EH (cell line): ENCODE measurements at places on chromosomes 6 and 20.

DNA sequence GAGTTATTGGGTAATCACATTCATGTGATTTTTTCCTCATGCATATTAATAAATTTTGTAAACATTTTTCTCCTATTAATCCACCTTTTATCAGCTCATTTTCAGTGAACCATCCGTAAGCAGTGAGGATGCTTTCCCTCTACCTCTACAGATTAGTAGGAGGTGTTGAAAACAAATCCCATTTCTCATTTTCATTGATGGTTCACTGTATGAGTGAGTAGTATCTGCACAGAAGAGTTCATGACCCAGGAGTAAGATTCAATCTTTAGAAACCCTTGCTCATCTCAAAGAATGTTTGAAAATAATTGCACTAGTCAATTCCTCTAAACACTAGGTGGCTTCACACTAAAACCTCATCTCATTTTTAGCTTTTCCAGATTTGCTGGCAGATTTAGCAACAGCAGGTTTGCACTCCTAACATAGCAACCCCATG is 440.0 kb downstream of the HAO1 start:
- DNase-seq, result no peak

- peak; percentile 63 for DNase-seq
Observed at GRCh38 chr6:125924169-125924568, 32.4 kb upstream of the HINT3 start.

DNA sequence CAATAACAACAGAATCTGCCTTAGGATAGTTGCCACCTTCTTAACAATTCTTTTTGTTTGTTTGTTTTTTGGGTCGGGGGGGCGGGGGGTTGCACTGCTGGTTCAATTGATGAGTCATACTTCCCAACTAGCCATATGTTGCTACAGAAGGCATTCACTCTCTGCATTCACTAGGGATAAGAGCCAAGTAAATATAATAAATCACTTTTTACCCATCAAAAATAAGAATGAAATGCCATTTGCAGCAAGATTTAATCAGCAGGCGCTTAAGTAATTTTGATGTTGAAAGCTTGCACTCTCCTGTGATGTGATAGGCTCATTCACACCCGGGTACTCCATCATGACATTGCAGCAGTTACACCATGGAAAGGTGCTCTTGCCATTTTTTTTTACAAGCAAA is 209.8 kb downstream of the HIVEP2 start:
- no peak for DNase-seq

- no peak for DNase-seq
Observed at GRCh38 chr6:144921206-144921975, 636.3 kb downstream of the UTRN start.

- DNase-seq, result peak; percentile 99
Observed at GRCh38 chr6:16985513-16986284, 116.2 kb upstream of the STMND1 start.

GRCh38 chr20:9241232-9241692 is 172.4 kb downstream of the PLCB4 start:
- peak; percentile 79 for DNase-seq
